Left ventricle myocardium inferior (tissue), 1 donor: ENCODE measurements at places on chromosomes 12 and 14. TPM values are rescaled to one million over a fixed set of nuclear protein-coding genes. Genes with fewer than 3 reads are reported as not detected.

GRCh38 chr12:10540776-10541205 lies 35.1 kb downstream of the EIF2S3B start:
- DNase-seq = no peak

DNA sequence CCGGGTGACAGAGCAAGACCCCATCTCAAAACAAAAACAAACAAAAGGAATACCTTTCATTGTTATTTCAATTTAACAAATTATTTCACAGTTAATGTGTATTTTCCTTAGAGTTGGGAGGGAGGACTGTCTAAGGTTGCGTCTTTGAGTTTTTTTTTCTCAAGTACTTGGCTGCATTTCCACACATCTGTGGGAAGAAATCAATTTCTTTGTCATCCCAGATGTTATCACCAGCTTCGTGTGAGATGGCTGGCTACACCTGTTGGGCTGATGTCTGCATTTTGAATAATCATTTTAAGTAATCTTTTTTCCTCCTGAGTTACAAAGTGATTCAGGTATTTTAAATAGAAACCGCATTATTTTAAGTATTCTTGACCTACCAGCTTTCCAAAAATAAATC lies 59.4 kb downstream of the EML1 start:
- DNase-seq = no peak

- no peak for DNase-seq
These were observed 41.2 kb upstream of the CRY1 start for GRCh38 chr12:107134558-107134957.

L3HYPDH gene
- 9.1 TPM for total RNA-seq

NID2 gene
- total RNA-seq = 35.2 TPM

RNASE11 gene
- total RNA-seq = not detected
